T-cell (primary cell): ENCODE measurements at places on chromosomes 5 and 9. TPM values are rescaled to one million over a fixed set of nuclear protein-coding genes. Genes with fewer than 3 reads are reported as not detected.

IL13 gene
- total RNA-seq, result 0.38 TPM

- H3K36me3 ChIP-seq, result peaks cover 59% of the 10 kb centered on the region
- peaks cover 15% of the 10 kb centered on the region for H3K4me1 ChIP-seq
- DNase-seq, result no peak
- H3K4me3 ChIP-seq, result no peak overlapping the region
- H3K27me3 ChIP-seq, result no peaks in the 10 kb centered on the region
Measured at GRCh38 chr9:101536938-101537337, 3.3 kb downstream of the RNF20 start.

NRARP gene
- 1.7 TPM for total RNA-seq

GRCh38 chr5:43096916-43097315 is 23.8 kb upstream of the ZNF131 start:
- no peaks in the 10 kb centered on the region for H3K4me1 ChIP-seq
- no peak overlapping the region for H3K4me3 ChIP-seq
- H3K27ac ChIP-seq, result no peak overlapping the region
- no peaks in the 10 kb centered on the region for H3K27me3 ChIP-seq

SPAAR gene
- not detected for total RNA-seq

GRCh38 chr9:88007291-88007650 is 32.9 kb upstream of the CDK20 start:
- H3K36me3 ChIP-seq, result no peaks in the 10 kb centered on the region
- no peak for DNase-seq
- H3K4me3 ChIP-seq, result no peak overlapping the region
- no peaks in the 10 kb centered on the region for H3K27me3 ChIP-seq
- peaks cover 2% of the 10 kb centered on the region for H3K4me1 ChIP-seq

DNA sequence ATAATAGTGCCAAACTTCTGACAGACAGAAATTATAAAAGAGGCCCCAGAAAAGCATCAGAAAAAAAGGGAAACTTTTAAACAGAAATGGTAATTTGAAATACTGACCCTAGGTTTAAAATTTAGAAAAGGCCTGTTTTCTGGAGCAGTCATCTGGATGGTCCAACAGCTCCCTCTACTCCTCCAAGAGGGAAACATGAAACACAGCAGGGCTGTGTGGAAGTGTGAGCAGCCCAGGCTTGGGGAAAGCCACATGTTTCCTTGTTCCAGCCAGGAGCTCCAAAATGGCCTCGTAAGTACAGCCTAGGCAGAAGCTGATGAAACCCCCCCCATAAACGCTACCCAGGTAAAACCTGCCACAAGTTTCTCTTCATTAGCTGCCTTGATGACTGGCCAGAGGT is 499.3 kb upstream of the ADAMTS16 start:
- H3K36me3 ChIP-seq, result no peaks in the 10 kb centered on the region
- H3K4me1 ChIP-seq, result no peaks in the 10 kb centered on the region
- no peak for DNase-seq
- no peak overlapping the region for H3K4me3 ChIP-seq
- no peak overlapping the region for H3K27ac ChIP-seq

SPTLC1 gene
- 40.5 TPM for total RNA-seq

HTR1A gene
- not detected for total RNA-seq

- H3K4me1 ChIP-seq, result no peaks in the 10 kb centered on the region
- no peak overlapping the region for H3K4me3 ChIP-seq
- no peaks in the 10 kb centered on the region for H3K27me3 ChIP-seq
- no peaks in the 10 kb centered on the region for H3K36me3 ChIP-seq
- no peak overlapping the region for H3K27ac ChIP-seq
Measured at GRCh38 chr5:117326997-117327396, 752.4 kb upstream of the SEMA6A start.

- H3K36me3 ChIP-seq, result no peaks in the 10 kb centered on the region
- peak overlapping the region; percentile 65 for H3K27ac ChIP-seq
- no peaks in the 10 kb centered on the region for H3K27me3 ChIP-seq
- no peak for DNase-seq
- H3K4me1 ChIP-seq, result peaks cover 26% of the 10 kb centered on the region
Measured at GRCh38 chr5:142971303-142972013, 201.3 kb downstream of the ARHGAP26 start.

GABRP gene
- total RNA-seq, result 0.26 TPM

GRCh38 chr5:32231929-32232328 is 57.8 kb upstream of the GOLPH3 start:
- no peak overlapping the region for H3K4me3 ChIP-seq
- H3K4me1 ChIP-seq, result peaks cover 8% of the 10 kb centered on the region
- no peak for DNase-seq
- no peaks in the 10 kb centered on the region for H3K27me3 ChIP-seq

DNA sequence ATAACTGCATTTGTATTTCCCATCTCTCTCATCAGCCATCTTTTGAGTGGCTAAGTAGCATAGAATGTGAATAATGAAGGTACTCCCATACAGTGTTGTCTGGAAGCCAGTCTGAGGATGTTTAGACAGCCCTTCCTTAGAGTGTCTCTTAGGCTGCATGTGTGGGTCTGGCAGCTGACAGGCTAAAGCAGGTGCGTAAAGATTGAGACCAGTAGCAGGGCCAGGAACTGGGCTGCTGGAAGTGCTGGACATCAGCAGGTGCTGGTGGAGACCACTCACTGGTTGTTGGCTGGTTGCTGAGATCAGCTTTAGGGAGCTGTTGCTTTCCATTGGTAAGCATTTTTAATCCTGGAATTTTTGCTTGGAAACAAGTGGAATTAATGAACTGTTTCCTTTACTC is 197.5 kb downstream of the PCSK5 start:
- H3K27ac ChIP-seq, result no peak overlapping the region
- no peaks in the 10 kb centered on the region for H3K36me3 ChIP-seq
- DNase-seq, result no peak
- no peak overlapping the region for H3K4me3 ChIP-seq

GRCh38 chr9:91103931-91104330 is 257.8 kb downstream of the AUH start:
- DNase-seq, result no peak
- peaks cover 35% of the 10 kb centered on the region for H3K4me1 ChIP-seq
- no peak overlapping the region for H3K4me3 ChIP-seq
- no peak overlapping the region for H3K27ac ChIP-seq

- peaks cover 3% of the 10 kb centered on the region for H3K36me3 ChIP-seq
- DNase-seq, result no peak
- H3K4me1 ChIP-seq, result no peaks in the 10 kb centered on the region
- no peak overlapping the region for H3K4me3 ChIP-seq
- no peak overlapping the region for H3K27ac ChIP-seq
Measured at GRCh38 chr5:102243213-102243612, 52.9 kb downstream of the SLCO4C1 start.

GRCh38 chr9:86202338-86202882 is 57.0 kb downstream of the C9orf153 start:
- H3K36me3 ChIP-seq, result no peaks in the 10 kb centered on the region
- no peak overlapping the region for H3K27ac ChIP-seq
- H3K4me3 ChIP-seq, result no peak overlapping the region
- DNase-seq, result no peak
- no peaks in the 10 kb centered on the region for H3K4me1 ChIP-seq

LCN2 gene
- not detected for total RNA-seq

GRCh38 chr5:133384120-133384855 is 228.1 kb downstream of the FSTL4 start:
- H3K27ac ChIP-seq, result no peak overlapping the region
- DNase-seq, result no peak
- no peaks in the 10 kb centered on the region for H3K36me3 ChIP-seq
- no peaks in the 10 kb centered on the region for H3K27me3 ChIP-seq
- H3K4me1 ChIP-seq, result no peaks in the 10 kb centered on the region
- H3K4me3 ChIP-seq, result no peak overlapping the region

TRPM6 gene
- total RNA-seq, result not detected

PPP3R2 gene
- total RNA-seq, result not detected

PCDHGA12 gene
- total RNA-seq, result 0.09 TPM

POU5F2 gene
- 4.0 TPM for total RNA-seq
